ENCODE measurements at places on chromosomes 1 and 21.

- DNase-seq, result no peak
These were observed 12.6 kb upstream of the DENND1B start for GRCh38 chr1:197787623-197788536.

DNA sequence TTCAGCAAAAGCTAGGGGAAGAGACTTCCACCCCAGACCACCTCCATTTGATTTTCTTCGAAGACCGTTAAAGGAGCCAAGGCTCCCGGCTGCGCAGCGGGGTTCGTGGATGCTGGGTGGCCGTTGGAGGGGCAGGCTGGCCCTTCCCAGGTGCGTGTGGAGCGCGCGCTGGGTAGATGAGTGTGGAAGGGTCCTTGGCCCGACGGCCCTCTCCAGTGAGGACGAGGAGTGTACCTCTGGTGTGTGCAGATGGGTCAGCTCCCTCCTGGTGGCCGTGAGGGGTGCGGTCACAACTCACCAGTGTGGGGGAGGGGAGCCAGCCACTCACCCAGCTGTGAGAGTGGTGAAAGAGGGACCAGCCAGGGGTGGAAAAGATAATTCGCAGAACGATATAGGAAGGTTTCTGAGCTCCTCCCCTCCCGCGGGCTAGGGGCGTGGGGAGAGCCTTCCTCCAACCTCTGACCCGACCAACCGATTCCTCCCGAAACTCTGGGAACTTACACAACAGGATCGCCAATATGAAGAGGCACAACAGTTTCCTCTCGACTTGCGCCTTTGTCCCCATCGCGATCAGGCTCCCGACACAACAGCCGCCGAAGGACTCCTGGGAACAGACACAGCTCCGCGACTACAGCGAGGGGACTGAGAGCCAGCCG is at the start of gene F11R:
Gene F11R (minus strand): TSS at position 644 of the 656 bp plus-strand sequence. CDS start 79 bp downstream, at position 565.
- DNase-seq, result no peak

DNA sequence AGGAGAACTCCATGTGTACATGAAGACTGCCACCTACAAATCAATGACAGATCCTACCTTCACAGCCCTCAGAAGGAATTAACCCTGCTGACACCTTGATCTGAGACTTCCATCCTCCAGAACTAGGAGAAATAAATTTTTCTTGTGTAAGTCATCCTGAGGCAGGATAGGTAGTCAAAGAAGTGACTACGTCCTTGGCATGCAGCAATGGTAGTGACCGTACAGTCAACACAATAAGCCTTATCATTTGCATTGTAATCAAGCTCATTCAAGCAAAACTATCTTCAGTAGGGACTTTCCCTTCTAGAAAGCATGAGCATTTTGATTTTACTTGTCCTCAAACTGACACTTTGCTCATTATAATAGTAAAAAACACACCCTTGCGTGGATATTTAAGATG is 64.0 kb upstream of the KCNK1 start:
- DNase-seq, result no peak

- peak; percentile 94 for DNase-seq
These were observed 72.8 kb downstream of the XCL2 start for GRCh38 chr1:168470901-168471431.

DNA sequence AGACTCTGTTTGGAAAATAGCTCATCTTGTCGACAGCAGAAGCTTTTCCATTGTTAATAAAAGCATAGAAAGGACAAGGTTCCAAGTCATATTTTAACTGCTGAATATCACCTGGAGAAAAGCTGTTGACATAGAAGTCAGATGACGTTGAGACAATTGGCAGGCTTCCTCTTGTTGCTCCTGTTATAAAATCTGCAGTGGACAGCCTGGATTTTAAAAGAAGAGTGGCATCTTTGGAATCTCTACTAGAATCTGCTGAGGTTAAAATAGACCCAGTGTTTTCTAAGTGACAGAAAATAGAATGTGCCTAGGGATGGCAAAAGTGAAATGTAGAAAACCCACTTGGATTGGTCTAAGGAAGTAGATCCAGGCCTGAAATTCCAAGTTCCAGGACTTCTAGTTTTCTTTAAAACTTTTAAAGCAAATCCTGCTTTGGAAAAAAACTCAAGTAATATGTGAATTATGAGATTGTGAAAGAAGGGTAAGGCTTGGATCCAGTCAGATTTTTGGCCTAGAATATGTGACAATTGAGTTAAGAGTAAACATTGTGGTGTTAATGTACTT is 53.6 kb upstream of the NEXN start:
- peak; percentile 60 for DNase-seq

DNA sequence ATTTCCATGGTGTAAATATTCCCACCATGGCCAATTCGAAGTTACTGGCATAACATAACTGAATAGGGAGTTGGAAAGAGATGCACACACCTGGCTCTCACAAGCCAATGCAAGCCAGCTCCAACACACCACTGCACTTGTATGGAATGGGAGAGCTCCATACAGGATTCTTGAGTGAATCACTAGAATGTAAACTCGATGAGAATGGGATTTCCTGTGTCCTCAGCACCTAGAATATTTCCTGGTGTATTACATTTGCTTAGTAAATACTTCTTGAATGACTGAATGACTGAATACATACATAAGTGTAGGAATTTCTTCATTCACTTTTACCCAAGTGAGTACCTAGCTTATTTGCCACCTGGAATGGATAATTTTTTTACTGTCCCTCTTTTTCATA is 16.2 kb upstream of the PPIE start:
- no peak for DNase-seq

- no peak for DNase-seq
These were observed 14.9 kb upstream of the RNF223 start for GRCh38 chr1:1088801-1089680.

GRCh38 chr1:88216441-88216840 is 467.6 kb upstream of the PKN2 start:
- DNase-seq, result no peak

DNA sequence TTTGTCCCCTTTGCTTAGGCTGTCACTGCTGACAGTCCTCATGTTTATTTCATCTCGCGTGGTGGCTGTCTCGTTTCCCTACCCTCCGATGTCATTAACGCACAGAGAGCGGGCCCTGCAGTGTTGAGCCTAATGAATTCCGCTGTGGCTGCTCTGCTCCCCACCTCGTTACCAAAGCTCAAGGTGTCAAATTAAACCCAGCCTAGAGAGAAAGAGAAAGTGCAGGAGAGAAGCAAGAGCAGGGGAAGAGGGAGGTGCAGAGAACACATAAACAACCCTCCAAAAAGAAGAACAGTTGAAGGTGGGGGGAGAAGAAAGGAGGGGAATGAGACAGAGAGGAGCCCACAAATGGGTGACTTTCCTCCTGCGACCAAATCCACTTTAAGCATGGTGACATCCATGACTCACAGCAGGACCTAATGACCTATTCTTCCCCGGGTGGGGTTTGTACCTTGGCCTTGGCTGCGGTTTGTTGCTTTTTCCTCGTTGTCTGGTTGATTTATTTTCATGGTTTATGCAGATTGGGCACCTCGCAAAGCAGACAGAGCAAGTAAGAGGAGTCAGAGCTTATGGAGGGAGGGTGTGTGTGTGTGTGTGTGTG is 92.5 kb downstream of the PBX1 start:
- DNase-seq, result no peak

- no peak for DNase-seq
These were observed 19.6 kb upstream of the TMEM54 start for GRCh38 chr1:32920833-32921232.

- no peak for DNase-seq
These were observed 24.6 kb downstream of the PRDM15 start for GRCh38 chr21:41854426-41854995.

- no peak for DNase-seq
These were observed 29.2 kb upstream of the LRRC3 start for GRCh38 chr21:44425895-44426662.

DNA sequence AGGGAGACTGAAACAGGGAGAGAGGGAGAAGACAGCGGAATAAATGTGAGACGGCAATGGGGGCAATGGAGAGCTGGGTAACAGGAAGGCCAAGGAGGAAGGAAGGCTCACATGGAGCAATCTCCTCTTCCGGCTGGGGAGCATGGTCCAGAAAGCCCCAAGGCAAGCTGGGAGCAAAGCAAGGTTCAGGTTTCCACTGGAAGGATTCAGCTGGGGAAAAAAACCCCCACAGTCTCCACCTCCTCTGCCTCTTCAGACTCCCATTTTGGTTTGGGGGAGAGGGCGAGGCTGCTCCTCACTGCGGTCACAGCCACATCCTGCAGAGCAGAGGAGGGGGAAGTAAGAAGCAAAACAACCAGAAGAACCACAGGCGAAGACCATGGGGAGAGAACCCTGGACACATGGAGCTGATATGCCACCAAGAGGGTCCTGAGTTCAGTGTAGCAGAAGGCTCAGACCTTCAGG is 650 bp downstream of the TNFAIP8L2 start:
- no peak for DNase-seq

- DNase-seq, result no peak
These were observed 10.8 kb upstream of the TIAM1 start for GRCh38 chr21:31354604-31355443.

DNA sequence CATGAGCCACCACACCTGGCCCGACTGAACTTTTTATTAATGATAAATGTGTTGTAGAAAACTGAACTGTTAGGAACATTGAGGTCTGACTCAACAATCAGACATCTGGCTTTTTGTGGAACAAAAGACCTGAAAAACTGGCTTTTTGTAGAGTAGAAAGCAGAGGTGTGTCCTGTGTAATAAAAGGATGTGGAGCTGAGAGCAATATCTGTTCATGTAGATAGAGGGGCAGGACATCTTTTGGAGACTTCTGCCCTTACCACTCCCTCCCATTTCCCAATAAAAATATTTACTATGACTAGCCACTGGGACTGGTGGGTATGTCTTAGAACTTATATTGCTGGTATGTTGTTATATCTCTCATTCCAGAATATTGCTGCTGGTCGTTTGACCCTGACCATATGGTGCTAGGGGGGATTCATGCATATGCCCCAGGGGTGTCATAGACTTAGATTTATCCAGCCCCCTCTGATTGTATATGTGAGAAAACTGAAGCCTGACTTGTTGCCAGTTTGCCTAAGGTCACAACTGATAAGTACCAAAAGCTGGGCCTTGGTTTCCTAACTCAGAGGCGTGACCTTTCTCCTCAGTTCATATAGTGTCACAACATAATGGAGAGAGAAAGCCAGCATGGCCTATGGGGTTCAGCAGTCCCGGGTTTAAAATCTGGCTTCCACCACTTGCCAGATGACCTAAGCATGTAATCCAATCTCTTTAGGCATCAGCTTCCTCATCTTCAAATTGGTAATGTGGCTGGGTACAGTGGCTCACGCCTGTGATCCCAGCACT is 33.5 kb upstream of the PIGV start:
- no peak for DNase-seq

- DNase-seq, result no peak
These were observed 112.6 kb downstream of the PAX7 start for GRCh38 chr1:18743233-18743632.

DNA sequence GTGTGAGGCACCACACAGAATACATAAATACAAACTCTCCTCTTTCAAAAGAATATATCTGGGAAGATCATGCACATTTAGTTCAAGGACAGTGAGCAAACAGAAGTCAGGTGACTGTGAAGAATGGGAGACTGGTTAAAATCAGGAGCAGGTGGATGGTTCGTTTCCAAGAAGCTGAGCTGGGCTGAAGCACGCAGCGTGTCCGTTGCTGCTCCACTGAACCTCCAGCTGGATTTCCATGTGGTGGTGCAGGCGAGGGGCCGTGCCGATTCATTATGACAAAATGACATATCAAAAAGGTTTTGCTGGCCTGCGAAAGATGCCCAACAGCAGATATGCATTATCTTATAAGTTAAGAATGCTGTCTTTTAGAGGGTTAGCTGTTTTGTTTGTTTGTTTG is 66.0 kb downstream of the OLIG1 start:
- no peak for DNase-seq

GRCh38 chr1:6420454-6421042 is 829 bp upstream of the HES2 start:
- no peak for DNase-seq

DNA sequence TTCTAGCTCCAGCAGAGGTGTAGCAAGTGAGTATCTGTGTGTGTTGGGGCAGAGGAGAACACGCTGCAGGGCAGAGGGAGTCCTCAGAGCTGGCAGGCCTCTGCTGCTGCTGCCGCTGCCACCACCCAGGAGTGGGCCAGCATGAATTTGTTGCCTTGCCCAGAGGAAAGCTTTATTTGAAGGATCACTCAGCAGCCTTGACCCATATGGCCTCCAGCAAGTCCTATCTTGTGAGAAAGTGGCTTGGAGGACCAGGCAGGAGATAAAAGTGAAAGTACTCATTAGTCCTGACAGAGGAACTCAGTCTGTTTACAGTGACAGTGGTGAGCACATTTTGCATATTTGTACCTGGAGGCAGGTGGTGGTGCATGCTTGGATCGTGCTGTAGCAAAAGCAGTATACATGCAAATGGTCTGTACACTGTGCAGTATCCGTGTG is 3.1 kb downstream of the TRAF5 start:
- no peak for DNase-seq

- no peak for DNase-seq
These were observed 11.4 kb downstream of the FGR start for GRCh38 chr1:27623327-27624212.

GRCh38 chr1:27755865-27756264 is 17.2 kb upstream of the STX12 start:
- no peak for DNase-seq

GRCh38 chr1:15526021-15526489 is 593 bp upstream of the DNAJC16 start:
- no peak for DNase-seq

GRCh38 chr1:119593805-119594204 is 54.3 kb downstream of the ZNF697 start:
- no peak for DNase-seq

GRCh38 chr1:223496883-223497282 is 103.7 kb downstream of the CCDC185 start:
- DNase-seq, result no peak

GRCh38 chr1:161510477-161510876 is 5.2 kb downstream of the FCGR2A start:
- DNase-seq, result no peak

GRCh38 chr1:98048751-98049325 is 128.0 kb upstream of the DPYD start:
- DNase-seq, result no peak

GRCh38 chr1:226686440-226687425 is 52.3 kb downstream of the ITPKB start:
- no peak for DNase-seq

GRCh38 chr1:152646656-152647055 is 16.5 kb upstream of the LCE2D start:
- DNase-seq, result no peak

DNA sequence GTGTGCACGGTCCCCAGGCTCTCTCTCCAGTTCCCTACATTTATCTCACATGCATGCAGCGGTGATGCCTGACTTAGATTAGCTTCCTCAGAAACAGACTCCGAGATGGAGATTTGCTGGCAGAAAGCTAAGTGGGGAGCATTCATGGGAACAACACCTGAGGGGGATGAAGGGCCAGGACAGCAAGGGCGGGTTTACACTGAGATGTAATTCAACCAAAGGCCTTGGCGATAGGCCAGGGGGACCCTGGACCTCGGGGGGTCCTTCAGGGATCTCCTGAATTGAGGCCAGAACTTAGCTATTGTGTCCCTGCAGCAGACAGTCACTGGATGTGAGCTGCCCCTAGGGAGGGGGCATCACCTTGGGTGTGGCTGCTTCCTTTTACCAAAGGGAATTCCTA is 246.1 kb upstream of the CSF3R start:
- DNase-seq, result no peak

GRCh38 chr1:247060771-247061170 is 17.8 kb downstream of the ZNF670 start:
- DNase-seq, result no peak

- no peak for DNase-seq
These were observed 1.2 kb downstream of the DHRS3 start for GRCh38 chr1:12616709-12617373.
